ENCODE measurements at places on chromosomes 6 and 20.

DNA sequence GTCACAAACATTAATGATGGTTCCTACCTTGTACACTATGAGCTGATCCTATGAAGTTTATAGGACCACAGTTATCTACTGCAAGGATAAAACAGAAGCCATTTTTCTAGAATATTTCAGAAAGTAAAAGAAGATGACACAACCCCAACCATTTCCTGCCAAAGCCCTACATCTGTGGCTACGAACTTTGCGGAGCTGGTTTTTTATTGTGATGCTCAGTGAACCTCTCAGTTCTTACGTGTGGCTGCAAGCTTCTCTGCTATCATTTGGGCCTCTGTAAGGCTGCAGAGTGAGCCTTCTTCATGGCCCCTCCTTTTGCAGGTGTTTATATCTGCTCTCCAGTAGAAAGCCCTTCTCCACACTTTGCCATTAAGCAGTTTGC lies 17.8 kb upstream of the TAGAP start:
- DNase-seq: peak; percentile 43

GRCh38 chr6:160999516-160999915 lies 7.9 kb downstream of the MAP3K4 start:
- DNase-seq: no peak

- no peak for DNase-seq
These were observed 178.9 kb downstream of the FUT9 start for GRCh38 chr6:96194675-96195074.

GRCh38 chr6:139648430-139649000 lies 274.1 kb upstream of the CITED2 start:
- DNase-seq: no peak

GRCh38 chr20:17233626-17234025 lies 6.8 kb downstream of the PCSK2 start:
- no peak for DNase-seq

DNA sequence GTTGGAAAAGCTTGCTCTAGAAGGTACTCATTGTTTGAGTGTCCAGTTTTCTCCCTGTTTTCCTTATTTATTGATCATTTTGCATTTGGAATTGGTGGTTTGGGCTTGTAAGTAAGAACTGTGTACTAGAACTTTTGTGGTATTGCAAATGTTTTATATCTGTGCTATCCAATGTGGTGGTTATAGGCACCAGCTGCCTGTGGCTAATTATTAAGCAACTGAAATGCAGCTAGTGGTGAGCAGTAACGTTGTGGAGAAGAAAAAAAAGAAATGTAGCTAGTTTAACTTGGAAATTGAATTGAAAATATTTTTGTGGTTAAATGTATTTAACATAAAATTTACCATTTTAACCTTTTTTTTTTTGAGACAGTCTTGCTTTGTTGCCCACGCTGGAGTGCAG lies 50.7 kb upstream of the MAPK13 start:
- no peak for DNase-seq

DNA sequence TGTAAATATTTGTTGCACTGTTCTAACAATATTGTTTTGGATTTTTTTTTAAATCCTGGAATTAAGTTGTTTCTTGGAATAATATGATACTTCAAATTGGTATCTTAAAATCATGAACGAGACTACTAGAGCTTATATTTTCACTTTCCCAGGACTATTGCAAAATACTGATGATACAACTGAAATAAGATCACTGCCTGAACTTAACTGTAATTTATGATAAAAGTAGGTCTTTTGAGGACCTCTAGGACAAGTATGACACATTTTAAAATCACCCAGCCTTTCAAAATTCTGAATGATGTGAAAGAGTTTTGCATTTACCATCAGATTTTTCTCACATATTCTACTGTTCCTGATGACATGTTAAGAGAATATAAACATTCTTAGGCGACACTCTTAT lies 8.6 kb upstream of the UBE2J1 start:
- DNase-seq: no peak

- no peak for DNase-seq
These were observed 45.9 kb downstream of the CDH4 start for GRCh38 chr20:61297986-61298385.

DNA sequence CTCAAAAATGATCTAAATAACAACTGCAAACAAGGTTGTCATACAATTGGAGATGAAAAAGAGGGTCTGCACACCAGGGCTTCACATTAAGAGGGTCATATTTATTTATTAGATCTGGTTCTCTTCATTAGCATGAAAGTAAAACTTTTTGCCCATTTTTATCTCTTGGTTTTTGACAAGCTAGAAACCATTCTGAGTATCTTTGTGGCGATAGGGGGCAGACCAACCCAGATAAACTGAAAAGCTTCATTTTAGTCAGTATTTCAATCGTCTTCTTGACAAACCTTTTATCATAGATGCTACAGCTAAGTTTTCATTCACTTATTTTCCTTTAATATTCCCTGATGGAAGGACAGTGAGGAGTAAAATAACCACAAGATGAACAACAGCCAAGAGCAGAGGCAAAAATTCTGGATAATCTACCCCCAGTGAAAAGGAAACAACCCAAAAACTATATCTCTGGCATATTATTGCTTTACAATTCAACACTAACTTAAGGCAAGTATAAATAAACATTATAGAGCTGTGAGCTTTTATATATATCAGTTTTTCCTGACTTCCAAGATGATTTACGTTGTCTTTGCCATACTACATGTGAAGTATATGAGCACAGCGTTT lies 45.2 kb downstream of the THEMIS start:
- no peak for DNase-seq

DNA sequence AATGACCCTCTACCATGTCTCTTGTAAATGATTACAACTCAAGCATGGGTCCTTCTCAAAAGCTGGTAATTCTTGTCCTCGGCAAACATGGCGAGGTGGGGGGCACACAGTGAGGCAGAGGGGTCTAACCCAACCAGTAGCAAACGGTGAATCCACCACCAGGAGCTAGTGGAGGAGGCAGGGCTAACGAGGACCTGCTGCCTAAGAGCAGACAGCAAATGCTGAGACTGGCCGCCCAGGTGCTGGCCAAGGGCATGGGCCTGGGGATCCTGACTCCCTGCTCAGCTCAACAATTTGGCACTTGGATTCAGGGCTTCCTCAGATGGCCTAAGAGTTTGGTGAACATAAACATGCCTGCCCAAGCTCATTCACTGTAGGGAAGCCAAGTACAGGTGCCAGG lies 18.4 kb downstream of the PCIF1 start:
- no peak for DNase-seq

DNA sequence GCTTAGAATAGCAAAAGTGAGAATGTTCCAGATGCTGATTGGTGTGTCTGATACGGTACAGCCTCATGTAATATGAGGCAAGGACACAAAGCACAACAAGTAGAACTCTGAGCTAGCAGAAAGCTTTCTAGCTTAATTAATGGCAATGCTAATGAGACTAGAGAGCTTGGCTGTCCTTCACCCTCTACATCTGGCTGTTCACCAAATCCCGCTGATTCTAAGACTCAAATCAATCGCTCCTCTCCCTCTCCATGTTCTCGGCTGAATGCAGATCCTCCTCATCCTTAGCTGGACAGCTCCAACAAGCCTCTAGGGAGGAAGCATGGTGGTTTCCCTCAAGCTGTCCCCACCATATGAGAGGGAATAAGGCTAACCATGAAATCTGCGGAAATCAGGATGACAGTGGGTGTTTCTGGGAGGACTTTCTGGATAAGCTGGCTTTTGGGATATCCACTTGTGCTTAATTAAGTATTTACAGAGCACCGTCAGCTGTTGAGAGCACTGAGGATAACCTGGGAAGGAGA lies 128.9 kb downstream of the FOXC1 start:
- no peak for DNase-seq

- no peak for DNase-seq
These were observed 215.5 kb downstream of the ALDH8A1 start for GRCh38 chr6:134734312-134734869.

DNA sequence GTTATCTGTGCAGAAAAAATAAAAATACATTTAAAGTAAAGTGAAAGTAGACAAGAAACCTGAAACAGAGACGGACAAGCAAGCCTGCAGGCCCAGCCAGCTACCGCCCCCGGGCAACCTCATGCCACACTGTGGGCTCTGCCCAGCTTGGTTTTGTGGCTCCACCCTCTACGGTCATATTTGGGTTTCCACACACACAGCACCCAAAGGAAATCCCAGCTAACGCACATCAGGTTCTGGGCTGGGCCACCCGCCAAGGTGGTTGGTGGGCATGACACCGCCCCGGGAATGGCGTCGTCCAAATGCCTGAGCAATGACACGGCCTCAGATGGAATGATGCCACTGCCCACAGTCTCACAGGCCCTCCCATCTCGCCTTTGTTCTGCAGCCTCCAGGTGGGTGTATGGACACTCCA lies 22.9 kb downstream of the FAM110A start:
- no peak for DNase-seq

- DNase-seq: no peak
These were observed 4.1 kb upstream of the CRYBG1 start for GRCh38 chr6:106356378-106356777.

DNA sequence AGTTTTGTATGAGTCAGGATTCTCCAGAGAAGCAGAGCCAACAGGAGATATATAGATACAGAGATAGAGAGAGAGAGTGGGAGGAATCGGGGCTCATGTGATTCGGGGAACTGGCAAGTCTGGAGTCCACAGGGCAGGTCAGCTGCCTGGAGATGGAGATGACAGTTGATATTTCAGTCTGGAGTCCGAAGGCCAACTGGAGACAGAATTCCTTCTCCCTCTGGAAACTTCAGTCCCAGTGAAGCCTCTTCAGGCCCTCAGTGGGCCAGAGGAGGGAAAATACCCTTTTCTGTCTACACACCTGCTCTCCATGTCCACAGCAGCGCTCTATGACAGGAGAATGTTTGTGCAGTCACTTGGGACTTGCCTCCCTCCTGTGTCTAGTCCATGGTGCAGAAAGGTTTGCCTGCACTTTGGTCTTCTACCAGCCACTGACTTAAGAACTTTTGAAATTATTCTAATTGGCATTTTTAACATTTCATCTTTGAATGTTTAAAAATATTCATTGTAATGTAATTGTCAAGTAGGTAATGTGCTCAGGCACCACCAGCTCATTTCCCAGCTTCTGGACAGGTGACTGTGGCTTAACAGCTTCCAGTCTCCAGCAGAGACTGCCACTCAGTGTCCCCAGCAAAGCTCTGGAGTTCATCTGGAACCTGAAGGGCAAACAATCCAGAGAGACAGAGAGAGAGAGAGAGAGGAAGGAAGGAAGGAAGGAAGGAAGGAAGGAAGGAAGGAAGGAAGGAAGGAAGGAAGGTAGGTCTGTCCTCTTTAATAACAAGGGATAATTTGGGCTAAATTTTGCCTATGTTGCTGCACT lies 43.8 kb upstream of the AFDN start:
- DNase-seq: no peak

- no peak for DNase-seq
These were observed 500 bp downstream of the LTV1 start for GRCh38 chr6:143843677-143843999.

GRCh38 chr6:3957321-3957720 lies 108.1 kb downstream of the FAM50B start:
- no peak for DNase-seq

DNA sequence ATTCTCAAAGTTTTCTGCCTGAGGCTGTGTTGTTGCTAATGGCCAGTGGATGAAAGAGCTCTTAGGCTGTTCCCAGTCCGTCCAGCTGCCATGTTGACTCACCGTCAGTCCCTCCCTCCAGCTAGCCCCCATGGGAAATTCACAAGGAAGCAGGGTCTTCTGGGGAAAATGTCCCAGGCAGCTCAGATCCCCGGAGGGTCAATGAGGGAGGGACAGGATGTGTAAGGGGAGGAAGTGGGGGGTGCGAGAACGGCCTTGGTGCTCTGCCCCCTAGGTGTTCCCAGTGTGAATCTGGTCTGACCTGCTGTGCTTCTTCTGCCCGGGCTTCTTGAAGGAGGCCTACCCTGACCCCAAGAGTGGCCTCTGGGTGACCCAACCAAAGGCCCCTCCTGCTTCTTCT lies 65.9 kb downstream of the CEBPB start:
- DNase-seq: no peak

GRCh38 chr20:4484379-4484997 lies 237.2 kb upstream of the PRND start:
- no peak for DNase-seq

DNA sequence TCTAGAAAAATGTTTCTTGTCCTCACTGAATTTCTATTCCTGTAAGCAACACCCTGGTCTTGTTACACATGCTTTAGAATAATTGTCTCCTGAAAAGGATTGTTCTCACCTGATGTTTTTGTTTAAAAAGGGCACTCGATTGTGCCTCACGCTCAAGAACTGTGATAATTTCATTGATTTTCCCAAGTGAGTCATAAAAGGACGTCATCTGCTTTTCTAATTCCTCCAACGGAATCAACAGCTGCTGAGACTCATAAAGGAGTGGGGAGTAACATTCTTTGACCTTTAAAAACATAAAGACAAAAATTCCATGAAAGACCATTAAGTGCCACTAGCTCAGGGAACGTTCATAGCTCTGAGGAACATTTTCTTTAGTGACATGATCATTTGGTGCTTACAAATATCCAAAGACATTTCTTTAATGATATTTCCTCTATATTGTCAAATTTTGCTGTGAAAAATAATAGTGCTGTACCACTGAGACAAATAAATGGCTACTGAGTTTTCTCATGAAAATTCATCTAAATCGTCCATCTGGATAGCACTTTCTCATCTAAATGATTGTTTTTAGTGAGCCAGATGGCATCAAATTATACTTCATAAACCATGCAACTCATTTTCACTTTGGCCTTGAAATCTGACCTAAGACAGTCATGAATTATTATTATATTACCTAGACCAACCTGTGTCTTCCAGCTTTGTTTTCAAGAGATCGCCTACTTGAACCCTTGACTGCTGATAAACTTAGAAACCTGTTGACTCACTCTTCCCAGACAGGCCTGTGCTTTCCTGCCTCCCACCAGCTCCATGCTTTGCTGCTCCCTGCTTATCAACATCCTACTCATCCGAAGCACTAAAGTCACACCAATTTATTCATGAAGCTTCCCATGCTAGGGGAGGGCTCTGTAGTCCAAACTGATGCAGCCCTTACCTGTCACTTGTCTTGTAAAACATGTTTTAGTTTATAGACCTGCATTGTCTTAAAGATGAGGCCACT lies 178.2 kb downstream of the SYNE1 start:
- DNase-seq: no peak

DNA sequence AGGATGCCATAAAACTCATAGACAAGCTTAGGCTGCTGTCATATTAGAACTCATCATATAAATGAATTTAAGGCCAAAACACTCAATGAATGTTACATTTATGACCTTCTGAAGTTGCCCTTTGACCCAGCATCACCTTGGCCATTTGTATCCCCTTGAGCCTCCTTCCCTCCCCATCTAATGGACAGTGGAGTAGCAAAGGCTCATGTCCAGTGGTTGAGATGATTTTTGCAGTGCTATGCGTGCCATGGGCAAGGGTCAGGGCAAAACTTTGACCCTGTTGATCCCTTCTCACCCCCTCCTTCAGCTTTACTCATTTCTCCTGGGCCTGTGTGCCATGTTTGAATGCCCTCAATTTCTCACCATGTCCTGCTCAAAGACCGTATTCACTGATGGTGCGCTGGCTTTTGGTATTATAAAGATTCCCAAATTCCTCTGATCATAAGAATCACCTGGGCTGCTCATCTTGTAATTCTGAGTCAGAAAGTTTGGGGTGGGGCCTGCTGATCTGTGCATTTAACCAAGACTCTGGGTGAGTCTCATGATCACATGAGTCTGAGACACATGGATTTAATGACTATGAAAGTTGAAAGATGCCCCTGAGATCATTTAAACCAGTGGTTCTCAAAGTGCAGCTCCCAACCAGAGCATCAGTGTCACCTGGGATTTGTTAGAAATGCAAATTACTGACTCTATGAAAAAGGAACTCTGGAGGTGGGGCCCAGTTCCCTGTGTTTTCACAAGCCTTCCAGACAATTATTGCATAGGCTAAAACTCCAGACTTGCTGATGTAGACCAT lies 57.5 kb upstream of the IL20RA start:
- no peak for DNase-seq
